ENCODE measurements at places on chromosomes 2 and 18.

- DNase-seq = no peak
These were observed 178.5 kb downstream of the HAUS1 start for GRCh38 chr18:46282646-46283045.

GRCh38 chr2:218039171-218039570 lies 29.9 kb upstream of the RUFY4 start:
- DNase-seq = no peak

GRCh38 chr2:156322051-156322685 lies 10.4 kb downstream of the NR4A2 start:
- no peak for DNase-seq

- no peak for DNase-seq
These were observed 6.2 kb upstream of the PLCL1 start for GRCh38 chr2:197798187-197798586.

DNA sequence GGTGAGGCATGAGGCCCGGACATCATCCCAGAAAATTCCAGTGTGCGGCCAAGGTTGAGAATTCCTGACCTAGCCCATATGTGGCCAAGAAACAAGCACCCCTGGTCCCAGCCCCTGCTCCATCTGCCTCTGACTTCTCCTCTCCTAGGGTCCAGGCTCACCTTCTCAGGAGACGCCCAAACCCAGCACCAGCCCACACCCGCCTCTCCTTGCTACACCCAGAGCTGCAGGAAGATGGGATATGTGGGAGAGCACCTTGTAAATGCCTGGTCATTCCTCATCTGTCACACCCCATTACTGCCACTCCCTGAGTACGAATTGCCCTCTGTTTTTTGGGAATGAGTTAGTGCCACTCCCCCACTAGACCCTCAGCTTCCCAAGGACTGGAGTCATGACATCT lies 7.3 kb upstream of the ATP6V1B1 start:
- no peak for DNase-seq
